AG04449 (cell line): ENCODE measurements at places on chromosomes 2 and 18.

GRCh38 chr2:238055841-238056240, 5.0 kb upstream of the SCLY start:
- no peak for DNase-seq

DNA sequence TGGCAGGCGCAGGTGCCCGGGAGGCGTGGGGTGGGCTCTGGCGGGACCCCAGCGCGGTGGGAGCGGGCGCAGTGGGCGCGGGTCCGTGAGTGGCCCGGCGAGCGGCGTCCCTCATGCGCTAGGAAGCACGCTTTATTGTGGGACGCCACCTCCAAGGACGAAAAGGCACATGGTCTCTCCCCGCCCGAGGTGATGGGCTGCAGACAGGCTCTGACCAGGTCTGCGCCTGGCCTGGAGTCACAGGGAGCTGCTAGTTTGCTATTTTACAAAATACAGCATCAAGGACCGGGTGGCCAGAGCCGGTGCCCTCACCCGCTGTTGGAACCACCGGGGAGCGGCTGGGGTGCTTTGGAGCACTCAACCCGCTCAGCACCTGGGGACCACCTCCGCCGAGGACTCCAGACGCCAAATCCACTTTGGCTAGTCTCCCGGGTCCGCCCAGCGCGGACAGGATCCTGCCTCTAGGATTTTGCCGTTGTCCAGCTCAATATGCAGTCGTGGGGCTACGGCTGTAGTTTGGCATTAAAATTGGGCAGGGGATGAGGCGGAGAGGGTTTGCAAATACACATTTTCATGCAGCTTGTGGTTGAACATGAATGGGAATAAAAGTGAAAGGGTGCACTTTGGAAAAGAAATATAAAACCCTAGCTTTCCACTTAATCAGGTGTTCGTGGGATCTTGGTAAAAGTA, 65.4 kb downstream of the LRRFIP1 start:
- DNase-seq = no peak

- no peak for DNase-seq
These were observed 43.7 kb downstream of the PTPN2 start for GRCh38 chr18:12840382-12840781.

- no peak for DNase-seq
These were observed 756.4 kb downstream of the EPHA4 start for GRCh38 chr2:220815698-220816097.

DNA sequence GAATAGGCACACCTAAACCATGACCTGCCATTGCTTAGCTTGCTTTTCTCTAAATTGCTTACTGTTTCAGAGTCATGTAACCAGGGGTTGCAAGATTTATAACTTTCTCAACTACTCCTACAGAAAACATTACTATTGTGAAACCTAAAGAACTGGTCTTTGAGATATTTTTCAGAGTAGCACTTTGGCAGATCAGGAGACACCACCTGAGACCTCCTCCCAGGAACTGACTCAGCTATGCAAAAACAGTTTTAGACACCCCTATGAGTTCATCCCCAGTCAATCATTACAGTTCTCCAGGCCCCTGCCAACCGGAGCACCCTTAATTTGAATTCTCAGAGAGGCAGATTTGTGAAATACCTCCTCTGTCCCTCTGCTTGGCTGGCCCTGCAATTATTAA, 80.3 kb downstream of the MBOAT2 start:
- DNase-seq = no peak

GRCh38 chr2:84879584-84880394, 1.1 kb downstream of the TRABD2A start:
- DNase-seq = no peak

DNA sequence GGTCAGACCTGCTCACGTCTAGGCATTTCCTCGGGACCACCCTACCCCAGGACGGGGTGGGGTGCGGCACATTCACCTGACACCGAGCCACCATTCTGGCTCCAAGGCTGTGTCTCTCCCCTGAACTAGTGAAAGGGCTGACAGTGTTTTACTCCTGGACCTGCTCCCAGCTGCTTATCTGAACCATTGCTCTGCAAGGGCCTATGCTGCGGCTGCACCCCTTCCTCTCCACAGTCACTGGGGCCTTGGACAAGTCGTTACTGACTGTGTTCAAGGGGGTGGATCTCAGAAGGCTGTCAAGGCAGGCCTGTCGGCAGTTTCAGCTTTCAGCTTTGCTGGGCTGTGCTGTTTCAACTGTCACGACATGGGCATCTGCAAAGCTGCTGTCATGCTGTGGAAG, 11.7 kb downstream of the CREG2 start:
- DNase-seq = no peak

- DNase-seq = no peak
These were observed 18.6 kb downstream of the ADCYAP1 start for GRCh38 chr18:923144-923866.

DNA sequence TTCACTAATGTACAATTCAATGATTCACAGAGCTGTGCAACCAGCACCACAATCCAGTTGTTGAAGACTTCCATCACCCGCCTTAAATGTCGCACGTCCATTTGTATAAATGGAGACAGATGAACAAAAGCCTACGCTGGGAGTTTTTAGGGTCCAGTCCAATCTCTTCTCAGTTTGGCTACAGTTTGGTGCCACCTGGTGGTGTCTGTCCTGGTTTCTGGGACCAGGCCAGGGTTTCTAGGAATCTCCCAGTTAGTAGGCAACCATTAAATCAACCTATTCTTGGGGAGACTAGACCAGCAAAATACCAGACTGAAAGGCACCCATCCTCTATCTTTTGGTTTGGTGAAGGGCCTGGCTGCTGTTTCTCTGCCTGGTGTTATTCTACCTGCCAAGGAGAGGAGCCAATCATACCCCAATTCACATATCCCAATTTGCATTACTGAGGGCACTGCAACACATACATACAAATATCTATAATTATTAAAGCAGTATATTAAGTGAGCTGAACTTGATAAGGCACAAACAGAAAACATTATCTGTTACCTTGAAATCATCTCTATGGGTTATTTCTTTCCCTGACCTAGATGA, 3.2 kb upstream of the DDX1 start:
- DNase-seq = no peak

- no peak for DNase-seq
These were observed 135.8 kb upstream of the SH3BP4 start for GRCh38 chr2:234816056-234816455.

GRCh38 chr2:41167014-41167413, 715.1 kb upstream of the SLC8A1 start:
- DNase-seq = no peak

DNA sequence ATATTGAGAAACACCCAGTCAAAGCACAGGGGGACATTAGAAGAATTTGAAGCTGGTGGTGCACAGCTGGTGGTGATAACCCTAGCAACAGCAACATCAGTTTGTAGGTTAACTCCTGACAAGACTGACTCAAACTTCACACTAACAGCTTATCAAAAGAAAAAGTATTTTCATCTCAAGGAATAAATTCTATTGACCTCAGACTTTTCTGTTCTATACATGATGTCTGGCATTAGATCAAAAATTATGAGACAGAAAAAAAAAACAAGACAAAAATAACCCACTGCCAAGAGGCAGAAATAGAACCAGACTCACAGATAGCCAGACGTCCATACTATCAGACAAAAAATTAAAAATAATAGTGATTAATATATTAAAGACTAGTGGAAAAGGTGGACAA, 126.1 kb downstream of the COL6A3 start:
- no peak for DNase-seq

DNA sequence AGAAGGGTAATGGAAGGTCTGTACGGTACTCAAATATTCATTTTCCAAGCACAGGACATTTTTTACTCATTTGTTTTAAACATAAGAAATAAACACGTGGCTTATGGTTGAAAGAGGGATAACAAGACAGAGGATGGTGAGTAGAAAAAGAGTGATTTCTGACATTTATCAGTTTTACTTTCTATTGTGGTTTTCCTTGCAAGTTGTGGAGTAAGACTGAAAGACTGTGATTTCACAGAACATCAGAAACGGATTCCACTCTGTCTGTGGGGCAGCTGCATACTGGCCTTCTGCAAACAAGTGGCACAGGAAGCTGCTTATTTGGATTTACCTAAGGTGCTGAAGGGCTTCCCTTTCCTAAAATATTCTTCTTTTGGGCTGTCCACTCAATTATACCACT, 122.2 kb upstream of the ITGB6 start:
- DNase-seq = no peak

DNA sequence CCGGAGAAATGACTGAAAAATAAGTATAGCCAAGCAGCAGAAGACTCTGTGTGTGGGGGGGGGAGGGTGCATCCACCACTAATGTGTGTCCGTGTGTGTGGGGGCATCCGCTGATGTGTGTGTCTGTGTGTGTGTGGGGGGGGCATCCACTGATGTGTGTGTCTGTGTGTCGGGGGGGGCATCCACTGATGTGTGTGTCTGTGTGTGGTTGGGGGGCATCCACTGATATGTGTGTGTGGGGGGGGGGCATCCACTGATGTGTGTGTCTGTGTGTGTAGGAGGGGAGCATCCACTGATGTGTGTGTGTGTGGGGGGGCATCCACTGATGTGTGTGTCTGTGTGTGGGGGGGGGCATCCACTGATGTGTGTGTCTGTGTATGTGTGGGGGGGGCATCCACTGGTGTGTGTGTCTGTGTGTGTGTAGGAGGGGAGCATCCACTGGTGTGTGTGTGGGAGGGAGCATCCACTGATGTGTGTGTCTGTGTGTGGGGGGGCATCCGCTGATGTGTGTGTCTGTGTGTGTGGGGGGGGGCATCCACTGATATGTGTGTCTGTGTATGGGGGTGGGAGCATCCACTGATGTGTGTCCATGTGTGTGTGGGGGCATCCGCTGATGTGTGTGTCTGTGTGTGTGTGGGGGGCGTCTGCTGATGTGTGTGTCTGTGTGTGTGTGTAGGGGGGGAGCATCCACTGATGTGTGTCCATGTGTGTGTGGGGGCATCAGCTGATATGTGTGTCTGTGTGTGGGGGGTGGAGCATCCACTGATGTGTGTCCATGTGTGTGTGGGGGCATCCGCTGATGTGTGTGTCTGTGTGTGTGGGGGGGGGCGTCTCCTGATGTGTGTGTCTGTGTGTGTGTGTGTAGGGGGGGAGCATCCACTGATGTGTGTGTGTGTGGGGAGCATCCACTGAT, 125.0 kb downstream of the NFATC1 start:
- no peak for DNase-seq

DNA sequence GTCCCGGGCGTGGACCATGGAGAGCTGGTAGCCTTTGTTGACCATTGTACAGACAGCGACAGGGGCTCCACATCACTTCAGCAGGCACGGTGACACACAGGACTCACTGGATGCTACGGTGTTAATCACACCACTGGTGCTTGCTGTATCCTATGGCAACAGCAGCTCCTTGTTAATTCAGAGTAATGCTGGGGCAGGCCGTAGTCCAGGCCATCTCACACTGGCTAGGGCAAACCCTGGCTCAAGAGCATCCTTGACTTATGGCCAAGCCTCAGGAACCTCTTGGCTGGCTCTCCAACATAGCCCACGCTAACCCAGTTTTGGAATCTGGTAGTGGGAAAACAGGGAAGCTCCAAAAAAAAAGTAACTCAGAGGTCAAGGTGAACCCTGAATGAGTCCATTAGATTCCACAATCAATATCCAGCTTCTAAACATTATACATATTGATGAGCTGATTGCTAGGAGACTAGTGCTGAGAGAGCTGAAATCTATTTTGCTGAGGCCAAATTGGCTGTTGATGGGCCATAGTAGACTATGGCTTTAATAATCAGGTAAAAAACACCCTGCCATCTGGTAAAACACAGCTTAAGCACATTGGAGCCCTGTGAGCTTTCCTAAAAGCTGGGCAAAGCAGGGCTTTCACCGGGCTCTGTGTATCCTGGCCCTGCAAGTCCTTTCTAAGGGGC, 253.6 kb downstream of the PRKCE start:
- no peak for DNase-seq

- DNase-seq = no peak
These were observed 678 bp downstream of the PIAS2 start for GRCh38 chr18:46916551-46917107.

DNA sequence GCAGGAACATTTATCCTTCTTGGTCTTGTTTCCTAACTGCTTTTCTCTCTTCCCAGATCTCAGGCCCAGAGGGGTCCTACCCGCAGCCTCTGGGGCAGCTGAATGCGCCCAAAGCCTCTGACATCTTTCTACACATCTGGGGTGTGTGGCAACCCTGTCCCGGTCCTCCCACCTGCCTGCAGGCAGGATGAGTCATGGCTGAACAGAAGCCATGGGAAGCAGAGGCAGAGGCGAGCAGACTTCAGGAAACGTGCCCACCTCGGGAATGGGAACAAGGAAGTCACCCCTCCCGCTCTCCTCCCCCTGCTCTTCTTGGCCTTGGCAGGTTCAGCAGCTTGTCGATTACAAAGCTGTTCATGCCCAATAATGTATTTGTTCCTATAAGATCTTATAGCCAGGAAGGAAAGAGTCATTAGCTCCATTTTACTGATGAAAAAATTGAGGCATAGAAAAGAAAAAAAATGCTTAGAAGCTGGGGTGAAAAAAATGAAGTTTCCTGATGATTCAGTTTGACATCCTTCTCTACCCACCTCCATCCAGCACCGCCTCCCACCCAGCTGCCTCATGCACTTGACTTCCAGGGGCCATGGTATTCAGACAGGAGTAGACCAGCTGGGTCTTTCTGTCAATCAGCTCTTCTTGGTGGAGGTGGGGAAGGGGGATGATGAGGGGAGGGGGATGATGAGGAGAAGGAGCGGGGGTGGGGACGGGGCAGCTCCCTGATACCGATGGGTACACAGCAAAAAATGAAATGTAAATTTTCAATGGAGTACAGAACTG, 10.4 kb upstream of the KCNF1 start:
- no peak for DNase-seq

- DNase-seq = no peak
These were observed 727 bp downstream of the ZFAND2B start for GRCh38 chr2:219207134-219207883.

- no peak for DNase-seq
These were observed 220.4 kb upstream of the SPOPL start for GRCh38 chr2:138280999-138281695.

DNA sequence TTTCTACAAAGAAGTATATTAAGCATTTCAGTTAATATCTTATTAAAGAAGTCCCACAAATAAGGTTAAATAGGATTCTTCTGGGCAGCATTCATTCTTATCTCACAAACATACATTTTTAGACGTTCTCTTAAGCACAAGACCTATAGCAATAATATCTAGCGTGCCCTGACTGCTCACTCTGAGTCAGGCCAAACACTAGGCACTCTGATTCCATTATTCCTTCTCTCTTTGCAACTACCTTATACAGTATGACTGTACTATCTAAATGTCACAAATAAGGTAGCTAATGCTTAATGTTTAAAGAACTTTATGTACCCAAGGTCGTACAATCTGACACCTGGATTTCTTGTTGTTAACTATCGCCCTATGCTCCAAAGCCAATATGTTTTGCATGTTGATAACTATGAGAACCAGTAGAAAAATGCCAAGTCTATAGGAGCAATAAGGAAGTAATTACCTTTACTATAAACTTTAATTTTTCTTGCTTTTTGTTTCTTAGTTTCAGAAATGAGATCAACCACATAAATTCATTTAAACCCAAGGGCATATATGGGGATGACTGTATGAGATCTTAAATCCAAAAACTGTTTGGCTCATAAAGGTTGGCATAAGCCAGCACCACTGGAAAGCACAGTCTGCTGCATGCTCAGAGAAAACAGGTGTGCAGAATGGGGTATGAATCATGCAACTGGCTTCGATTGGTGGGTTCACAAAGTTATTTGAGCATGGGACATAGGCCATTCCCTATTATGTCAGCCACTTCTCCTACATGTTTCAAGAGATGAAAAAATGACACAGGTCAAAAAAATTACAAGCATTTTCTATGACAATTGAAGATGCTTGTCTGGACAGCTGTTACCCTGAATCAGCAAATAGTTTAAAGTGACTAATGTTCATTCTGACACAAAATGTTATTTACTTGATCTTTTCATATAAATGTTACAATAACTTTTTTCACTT, 352.0 kb downstream of the IRS1 start:
- no peak for DNase-seq

GRCh38 chr2:18467749-18468360, 92.6 kb downstream of the RDH14 start:
- no peak for DNase-seq
